Stimulated activated CD4-positive, alpha-beta T cell treated with anti-CD3 and anti-CD28 coated beads, Interleukin-1b, Interleukin-23, amount 100 ng/mL, for 1 hour (primary cell): ENCODE measurements at places on chromosomes 3 and 15.

GRCh38 chr3:55481744-55482495 is 5.2 kb downstream of the WNT5A start:
- DNase-seq, result no peak

GRCh38 chr3:4355401-4356219 is 52.4 kb downstream of the SETMAR start:
- DNase-seq, result no peak

DNA sequence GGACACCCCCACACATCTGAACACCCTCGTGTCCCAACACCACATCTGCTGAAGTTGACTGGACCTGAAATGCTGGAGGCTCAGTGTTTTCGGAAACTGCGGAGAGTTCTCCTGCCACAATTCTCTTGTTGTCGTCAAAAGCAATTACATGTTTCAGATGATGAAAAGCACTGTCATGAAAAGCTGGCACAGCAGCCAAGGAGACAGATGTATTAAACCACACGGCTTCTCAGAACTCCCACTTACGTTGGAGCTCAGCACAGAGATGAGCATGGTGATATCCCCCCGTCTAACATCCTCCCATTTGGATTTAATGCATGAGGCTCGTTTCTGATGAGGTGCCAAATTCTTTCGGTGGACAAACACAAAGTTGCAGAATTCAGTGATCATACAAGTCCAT is 180.1 kb downstream of the RORA start:
- no peak for DNase-seq

- no peak for DNase-seq
Observed at GRCh38 chr15:100263031-100263430, 78.7 kb downstream of the ADAMTS17 start.

GRCh38 chr3:5006755-5007202 is 27.5 kb downstream of the BHLHE40 start:
- no peak for DNase-seq

- no peak for DNase-seq
Observed at GRCh38 chr3:119400466-119400865, 62.9 kb downstream of the TMEM39A start.

DNA sequence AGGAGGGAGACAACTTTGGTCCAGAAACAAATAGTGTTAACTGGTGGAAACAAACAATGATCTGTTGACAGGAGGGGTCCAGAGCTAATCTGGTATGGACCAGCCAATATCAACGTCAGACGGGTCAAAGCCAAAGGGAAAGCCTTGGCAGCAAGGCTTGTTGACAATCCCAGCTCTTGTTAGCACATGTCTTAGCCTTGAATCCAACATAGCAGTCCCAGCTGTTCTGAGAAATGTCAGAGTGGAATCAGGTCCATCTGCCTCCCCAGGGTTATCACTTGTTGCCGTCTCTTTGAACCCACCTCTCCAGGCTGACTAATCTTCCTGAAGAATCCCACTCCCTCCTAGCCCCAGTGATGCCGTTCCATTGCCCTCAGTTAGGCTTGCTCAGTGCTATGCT is 404.6 kb upstream of the MCTP2 start:
- no peak for DNase-seq

GRCh38 chr3:151044706-151045105 is 40.8 kb upstream of the MED12L start:
- DNase-seq, result no peak

- no peak for DNase-seq
Observed at GRCh38 chr3:67294341-67294740, 296.2 kb downstream of the KBTBD8 start.

DNA sequence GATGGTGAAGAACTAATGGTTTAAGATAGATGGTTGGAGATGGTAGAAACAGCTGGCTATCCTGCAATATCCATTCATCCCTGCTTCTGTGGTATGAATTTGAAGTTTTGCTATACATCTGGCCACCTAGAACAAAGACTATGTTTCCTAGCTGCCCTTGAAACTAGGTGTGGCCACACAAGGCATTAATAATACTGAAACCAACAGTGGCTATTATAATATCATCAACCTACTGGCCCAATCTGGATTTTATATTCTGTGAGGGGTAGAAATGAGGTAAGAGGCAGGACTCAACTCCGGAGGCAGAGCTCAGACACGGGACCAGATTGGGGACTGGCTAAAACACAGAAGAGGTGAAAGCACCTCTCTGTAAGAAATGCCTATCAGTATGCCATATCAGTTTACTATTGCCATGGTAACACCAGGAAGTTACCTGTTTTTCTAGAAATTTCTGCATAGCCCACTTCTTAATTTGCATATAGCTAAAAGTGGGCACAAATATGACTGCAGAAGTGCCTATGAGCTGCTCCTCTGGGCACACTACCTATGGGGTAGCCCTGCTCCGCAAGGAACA is 8.4 kb downstream of the IFT80 start:
- no peak for DNase-seq

DNA sequence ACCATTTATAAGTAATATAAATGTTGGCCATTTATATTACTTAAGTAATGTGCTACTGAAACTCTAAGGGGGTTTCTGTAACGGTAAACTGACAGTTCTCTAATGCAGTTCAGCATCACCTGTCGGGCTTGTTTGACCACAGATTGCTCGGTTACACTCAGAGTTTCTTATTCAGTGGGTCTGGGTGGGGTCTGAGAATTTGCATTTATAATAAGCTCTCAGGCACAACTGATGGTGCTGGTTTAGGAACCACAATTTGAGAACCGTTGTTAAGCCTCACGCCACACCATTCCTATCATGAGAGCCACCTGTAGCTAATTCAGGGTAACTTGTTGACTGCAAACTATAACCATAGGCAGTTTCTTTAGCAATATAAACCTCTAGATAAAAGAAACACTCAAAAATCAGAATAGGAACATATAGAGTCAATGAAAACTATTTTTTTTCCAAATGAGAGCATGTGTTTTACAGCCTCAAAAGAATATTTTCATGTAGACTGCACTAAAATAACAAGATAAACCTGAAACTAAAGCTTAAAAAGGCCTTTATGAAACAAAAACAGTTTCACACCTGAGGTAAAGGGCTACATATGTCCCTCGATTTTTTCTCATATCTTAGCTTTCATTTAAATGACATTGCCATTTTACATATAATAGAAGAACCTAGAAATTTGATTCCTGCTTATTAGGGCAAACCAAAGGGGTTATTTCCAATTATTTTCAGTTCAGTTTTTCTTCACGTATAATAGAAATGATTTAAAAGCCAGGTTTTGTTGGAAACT is 604.8 kb downstream of the UNC13C start:
- DNase-seq, result no peak

GRCh38 chr3:186483611-186484340 is 60.4 kb downstream of the CRYGS start:
- DNase-seq, result no peak

GRCh38 chr3:159458010-159458409 is 530.6 kb upstream of the IL12A start:
- no peak for DNase-seq

GRCh38 chr15:31265090-31265870 is 61.4 kb upstream of the KLF13 start:
- DNase-seq, result no peak

DNA sequence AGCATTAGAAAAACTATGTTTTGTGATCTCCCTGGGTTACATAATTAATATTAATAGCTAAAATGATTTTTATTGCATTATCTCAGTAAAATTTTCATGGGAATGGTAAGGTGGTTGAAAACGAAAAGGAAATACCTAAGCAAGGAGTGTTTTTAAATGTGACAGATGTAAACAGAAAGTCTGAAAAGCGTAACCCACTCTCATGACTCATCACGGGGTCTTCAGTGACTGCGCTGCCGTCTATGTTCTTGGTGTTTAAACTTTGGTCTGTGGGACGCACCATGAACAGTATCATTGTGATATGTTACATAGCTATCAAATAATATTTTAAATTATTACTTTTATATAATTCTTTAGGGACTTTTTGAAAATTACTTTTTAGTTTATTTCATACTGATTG is 19.8 kb downstream of the LRCH3 start:
- no peak for DNase-seq

GRCh38 chr3:123871946-123872345 is 12.2 kb downstream of the MYLK start:
- no peak for DNase-seq

GRCh38 chr3:45473841-45474240 is 85.5 kb downstream of the LARS2 start:
- DNase-seq, result no peak

DNA sequence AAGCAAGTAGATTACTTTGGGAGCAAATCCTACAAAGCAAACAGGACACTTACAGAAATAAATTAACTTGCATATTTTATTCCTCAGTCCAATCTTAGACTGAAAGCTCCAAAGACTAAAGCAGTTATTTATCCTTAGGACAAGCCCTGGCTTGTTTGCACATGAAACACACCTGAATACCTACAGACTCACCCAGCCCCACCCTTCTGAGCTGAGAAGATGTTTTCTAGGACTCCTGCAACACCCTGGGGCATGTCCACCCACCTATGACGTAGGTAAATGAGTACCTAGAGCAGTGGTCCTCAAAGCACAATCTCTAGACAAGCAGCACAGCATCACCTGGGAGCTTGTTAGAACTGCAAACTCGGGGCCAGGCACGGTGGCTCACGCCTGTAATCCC is 80.8 kb downstream of the ANXA2 start:
- DNase-seq, result no peak

- no peak for DNase-seq
Observed at GRCh38 chr3:144257381-144257780, 285.8 kb downstream of the DIPK2A start.

DNA sequence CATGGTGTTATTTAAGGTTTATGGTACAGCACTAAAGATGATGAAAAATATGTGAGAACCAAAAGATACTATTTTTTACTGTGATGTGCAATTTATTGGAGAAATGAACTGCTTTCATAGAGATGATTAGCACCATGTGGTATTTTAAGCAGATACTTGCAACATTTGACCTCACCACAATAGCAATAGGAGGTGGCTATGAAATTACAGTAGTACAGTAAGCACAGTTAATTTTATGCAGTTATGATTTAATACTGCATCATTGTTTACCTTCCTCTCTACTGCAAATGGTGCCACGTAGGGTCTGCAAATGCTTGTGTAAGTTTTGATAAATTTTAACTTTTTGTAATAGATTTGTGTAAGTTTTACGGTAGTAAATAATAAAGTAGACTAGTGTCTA is 14.0 kb downstream of the PYGO1 start:
- no peak for DNase-seq

- no peak for DNase-seq
Observed at GRCh38 chr3:36648241-36649034, 115.9 kb downstream of the DCLK3 start.

- DNase-seq, result no peak
Observed at GRCh38 chr15:62558640-62559380, 393.7 kb upstream of the C2CD4B start.

DNA sequence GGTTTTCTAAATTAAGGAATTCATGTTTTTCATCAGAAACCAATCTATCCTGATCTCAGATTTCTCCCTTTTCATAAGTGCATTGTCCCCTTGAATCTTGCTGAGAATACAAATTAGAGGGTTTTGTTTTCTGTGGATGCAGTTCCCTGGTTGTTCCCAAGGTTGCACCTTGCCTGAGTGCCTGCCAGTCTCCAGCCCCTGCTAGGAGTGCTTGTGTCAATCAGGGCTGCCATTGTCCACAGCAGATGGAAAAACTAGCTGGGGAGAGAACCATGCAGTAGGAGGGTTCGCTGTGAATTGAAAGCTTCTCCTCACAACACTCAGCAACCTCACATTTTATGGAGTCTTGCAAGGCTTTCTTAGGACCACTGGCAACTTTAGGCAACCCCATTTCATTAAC is 210.8 kb upstream of the CTNNB1 start:
- DNase-seq, result no peak

GRCh38 chr3:142543307-142543706 is 35.2 kb downstream of the ATR start:
- DNase-seq, result no peak

DNA sequence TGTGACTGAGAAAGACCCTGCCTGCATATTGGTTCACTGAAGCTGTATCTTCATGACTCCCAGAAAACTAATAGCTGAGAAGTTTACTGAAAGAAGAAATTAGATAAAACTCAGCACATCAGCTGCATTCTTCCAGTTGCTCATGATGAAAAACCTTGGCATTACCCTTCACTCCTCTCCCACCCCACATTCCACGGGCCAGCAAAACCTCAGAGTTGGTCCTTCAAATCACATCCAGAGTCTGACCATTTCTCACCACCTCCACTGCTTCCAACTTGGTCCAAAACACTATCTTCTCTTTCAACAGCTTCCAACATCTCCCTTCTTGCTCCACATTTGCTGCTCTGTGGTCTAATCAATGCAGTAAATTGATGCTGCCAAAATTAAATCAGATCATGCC is 97.1 kb downstream of the CD47 start:
- no peak for DNase-seq

DNA sequence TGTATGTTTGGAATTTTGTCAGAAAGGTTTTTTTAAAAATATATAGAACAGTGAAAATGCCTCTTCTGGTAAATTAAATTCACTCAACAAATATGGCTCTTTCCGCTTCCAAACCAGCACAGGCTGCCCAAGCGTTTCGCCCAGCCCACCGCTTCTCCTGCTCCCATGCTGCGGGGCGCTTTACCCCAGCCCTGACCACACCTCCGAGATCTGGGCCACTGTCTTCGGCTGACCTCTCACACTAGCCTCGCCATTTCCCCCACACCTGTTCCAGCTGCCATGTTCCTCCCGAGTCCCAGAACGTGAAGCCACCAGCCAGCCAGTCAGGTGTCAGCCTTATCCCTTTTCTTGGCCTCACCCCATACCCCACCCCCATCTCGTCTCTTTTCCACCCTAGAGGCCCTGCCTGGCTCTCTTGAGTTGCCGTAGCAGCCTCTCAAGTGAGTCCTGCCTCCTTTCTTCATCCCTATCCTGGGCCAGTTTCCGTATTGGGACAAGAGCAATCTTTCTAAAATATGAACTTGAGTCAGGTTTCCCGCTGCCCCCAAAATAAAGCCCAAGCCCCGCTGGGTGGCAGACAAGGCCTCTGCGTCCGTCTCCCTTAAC is 46.5 kb downstream of the SLC12A8 start:
- no peak for DNase-seq

- no peak for DNase-seq
Observed at GRCh38 chr3:30620402-30621360, 14.3 kb downstream of the TGFBR2 start.
